ENCODE measurements at places on chromosomes 4 and X.

- no peak for DNase-seq
Measured at GRCh38 chr4:17781300-17782287, at the start of gene FAM184B. TSS of gene FAM184B (minus strand) at chr4:17781621. CDS start at chr4:17781299, 322 bp downstream.

DNA sequence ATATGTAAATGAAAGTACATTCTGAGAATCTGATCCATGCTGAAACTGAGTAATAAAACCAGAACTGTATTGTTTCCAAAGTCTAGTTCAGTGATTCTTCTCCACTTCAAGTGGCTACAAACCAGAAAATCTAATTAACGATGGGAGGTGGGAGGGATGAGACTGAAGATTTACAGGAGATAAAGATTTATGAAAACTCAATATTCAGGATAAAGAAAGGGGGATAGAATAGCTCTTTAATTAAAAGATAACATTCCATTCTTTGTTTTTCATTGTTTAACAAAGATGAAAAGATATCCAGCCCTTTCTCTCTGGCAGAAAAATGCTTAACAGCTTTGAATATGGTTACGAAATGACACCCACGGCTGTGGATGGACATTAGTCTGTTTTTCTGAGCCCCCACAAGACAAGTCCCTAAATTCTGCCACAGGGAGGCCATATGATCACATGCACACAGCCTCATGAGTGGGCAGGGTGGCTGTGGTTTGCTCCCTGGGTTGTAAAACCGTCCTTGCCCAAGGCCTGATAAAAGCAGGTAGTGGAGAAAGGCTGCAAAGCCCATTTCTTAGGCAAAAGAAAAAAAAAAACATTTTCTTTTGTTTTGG lies 36.4 kb downstream of the TMEM150C start:
- no peak for DNase-seq

DNA sequence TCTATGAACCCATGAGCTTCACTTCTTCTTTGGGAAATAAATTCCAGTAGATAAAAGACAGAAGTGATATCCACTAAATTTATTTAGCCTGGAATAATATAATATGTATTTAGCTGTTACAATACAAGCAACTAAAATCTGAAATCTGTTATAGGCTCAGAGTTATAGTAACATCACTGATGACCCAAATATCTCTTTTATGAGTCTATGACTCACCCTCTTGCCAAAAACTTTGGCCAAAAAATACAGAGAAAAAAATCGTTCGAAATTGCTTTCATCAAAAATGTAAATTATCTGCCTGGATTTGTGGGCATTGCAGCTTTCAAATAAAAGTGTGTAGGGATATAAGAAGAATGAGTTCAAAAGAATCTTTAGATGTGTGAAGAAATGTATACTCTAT lies 89.4 kb upstream of the DKK2 start:
- DNase-seq: no peak

DNA sequence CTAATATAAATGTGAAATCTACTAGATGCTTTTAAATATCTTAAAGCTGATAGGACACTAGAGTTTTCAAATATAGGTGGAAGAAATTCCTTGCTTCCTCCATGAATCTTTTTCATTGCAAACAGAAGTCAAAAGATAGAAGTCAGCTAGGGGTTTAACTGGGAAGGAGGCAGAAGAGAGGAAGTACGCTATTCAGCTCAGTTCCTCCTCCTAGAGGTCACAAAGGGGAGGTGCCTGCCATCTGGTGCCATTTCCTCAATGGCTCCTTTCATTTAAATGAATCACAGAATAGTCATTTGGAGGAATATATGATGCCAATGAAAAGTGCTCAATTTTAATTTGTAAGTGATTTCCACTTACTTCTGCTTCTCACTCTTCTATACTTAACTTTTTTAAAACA lies 8.5 kb downstream of the COL25A1 start:
- no peak for DNase-seq

DNA sequence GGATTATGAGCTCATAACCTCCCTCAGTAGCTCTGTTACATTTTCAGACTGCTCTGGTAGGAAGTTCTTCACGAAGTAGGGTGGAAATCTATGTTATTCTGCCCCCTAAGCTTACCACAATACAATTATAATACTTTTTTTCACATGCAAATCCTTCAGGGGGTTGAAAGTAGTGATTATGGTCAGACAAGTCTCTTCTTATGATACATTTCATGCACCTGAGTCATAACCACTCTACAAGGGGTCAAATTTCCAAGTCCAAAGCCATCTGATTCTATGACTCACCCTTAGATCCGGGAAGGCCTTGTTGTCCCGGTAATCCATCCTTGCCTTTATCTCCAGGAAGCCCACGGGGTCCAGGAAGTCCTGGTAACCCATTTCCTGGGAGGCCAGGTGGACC lies 95.2 kb downstream of the ATG4A start:
- DNase-seq: no peak

DNA sequence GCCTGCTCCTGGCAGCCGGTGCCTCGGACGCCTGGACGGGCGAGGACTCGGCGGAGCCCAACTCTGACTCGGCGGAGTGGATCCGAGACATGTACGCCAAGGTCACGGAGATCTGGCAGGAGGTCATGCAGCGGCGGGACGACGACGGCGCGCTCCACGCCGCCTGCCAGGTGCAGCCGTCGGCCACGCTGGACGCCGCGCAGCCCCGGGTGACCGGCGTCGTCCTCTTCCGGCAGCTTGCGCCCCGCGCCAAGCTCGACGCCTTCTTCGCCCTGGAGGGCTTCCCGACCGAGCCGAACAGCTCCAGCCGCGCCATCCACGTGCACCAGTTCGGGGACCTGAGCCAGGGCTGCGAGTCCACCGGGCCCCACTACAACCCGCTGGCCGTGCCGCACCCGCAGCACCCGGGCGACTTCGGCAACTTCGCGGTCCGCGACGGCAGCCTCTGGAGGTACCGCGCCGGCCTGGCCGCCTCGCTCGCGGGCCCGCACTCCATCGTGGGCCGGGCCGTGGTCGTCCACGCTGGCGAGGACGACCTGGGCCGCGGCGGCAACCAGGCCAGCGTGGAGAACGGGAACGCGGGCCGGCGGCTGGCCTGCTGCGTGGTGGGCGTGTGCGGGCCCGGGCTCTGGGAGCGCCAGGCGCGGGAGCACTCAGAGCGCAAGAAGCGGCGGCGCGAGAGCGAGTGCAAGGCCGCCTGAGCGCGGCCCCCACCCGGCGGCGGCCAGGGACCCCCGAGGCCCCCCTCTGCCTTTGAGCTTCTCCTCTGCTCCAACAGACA lies 4.4 kb downstream of the SOD3 start:
- no peak for DNase-seq

- DNase-seq: no peak
Measured at GRCh38 chr4:170705907-170706306, 616.2 kb upstream of the AADAT start.

- DNase-seq: no peak
Measured at GRCh38 chr4:68536375-68536774, 39.7 kb downstream of the UGT2B17 start.

DNA sequence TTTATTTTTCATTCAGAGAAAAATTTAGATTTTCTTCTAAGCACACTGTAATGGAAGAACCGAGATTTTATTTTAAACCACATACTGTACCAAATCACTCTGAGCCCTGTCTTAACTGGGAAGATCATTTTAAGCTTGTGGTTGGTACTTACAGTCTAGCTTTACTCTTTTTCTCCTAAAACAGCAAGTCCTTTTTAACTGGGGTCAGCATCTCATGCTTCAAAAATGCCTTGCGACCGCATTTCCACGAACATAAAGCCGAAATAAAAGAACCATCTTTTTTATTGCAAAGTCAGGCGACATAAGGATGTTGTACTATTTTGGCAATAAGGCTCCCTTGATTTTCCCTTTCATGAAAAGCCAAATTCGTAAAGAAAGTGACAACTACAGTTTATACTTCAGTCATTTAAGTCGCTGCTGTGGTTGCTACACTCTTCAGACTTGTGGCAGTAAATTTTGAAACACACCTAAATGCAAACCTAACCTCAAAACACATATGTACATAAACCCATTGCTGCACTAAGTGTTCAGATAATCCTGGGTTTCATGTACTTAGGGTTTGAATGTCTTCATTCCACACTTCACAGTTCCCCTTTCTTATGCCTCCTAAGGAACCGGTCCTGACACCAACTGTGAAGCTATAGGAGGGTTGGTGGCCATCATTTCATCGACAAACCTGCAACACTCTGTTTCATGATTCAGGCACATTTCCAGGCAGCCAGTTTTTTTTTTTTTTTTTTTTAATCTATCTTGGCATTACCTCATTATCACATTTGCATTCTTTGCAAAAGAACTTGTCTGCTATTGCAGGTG lies 3.0 kb downstream of the STOX2 start:
- no peak for DNase-seq

- no peak for DNase-seq
Measured at GRCh38 chr4:14863418-14864364, 138.6 kb upstream of the CPEB2 start.

- DNase-seq: no peak
Measured at GRCh38 chr4:105246712-105247111, 100.0 kb downstream of the TET2 start.

DNA sequence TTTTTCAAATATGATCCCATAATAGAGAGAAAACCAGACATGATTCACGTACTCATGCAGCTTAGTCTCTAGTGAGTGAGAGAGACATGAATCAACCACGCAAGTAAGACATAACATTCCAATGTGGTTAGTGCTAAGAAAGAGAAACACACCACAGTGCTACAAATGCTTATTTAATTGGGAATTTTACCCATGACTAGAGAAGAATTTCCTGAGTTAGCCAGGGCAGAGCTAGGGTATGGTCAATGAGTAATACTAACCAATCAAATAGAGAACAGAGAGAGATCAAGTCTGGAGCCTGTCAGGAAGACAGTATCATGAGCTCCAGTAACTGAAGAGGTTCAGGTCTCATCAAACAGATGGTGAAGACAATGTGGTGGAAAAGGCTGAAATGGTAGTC lies 495.2 kb downstream of the PDGFC start:
- no peak for DNase-seq

DNA sequence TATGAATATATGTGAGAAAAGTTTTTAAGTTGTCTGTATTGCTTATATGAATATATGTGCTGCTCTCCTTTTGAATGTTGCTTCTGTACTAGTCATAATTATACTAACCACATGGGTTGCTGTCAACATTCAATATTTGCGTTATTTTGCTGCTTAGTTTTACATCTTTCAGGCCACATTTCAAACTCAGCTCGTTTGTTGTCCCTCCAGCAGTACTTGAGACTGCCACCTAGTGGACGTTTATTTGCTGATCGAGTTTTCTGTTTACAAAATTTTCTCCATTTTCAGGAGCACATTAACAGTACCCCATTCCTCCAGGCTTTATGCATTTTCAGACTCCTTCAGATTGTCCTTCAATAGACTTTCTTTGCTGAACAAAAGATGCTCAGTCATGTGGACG lies 75.8 kb downstream of the NUDT11 start:
- DNase-seq: no peak

DNA sequence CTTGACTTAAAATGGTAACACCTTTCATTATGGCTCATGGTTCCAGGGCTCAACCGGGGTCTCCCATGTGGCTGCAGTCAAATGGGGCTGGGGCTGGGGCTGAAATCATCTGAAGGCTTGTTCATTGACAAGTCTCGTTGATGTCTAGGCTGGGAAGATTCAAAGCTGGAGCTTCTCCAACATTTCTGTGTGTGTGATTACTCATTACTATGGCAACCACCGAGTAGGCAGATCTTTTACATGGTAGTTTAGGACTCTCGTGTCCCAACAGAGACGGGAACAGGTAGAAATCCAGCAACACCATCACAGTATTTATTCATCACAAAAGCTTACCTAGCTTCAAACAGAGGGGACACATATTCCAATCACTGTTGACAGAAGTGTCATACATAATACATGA lies 7.8 kb downstream of the YTHDC1 start:
- DNase-seq: no peak

DNA sequence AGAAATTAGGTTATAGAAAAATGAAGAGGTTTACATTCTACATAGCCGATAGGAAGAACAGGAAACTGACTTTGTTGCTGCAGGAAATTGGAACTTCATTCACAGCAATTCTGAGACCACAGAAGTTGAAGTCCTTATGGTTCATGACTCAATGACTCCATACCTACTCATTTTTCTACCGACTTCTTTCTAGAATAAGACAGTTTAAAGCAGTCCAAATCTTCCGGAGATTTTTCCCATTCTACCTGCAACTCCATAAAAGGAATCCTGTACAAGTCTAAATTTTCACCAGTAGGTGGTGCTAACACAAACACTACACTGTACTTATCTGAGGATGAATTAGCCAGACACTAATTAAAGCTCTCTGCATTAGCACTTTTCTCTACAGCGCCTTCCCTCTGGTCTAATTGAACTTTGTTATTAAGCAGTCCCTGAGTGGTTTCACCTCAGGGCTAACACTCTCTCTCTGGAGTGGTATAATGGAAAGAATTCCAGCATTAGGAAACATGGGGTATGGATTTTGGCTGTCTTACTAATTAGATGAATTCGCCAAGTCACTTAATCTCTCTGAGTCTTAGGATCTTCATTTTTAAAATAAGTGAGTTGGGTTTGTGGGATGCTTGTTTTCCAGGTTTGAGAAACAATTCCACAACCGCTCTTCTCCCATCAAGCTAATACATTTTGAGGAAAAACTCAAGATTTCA lies 167.9 kb downstream of the SMIM20 start:
- no peak for DNase-seq

DNA sequence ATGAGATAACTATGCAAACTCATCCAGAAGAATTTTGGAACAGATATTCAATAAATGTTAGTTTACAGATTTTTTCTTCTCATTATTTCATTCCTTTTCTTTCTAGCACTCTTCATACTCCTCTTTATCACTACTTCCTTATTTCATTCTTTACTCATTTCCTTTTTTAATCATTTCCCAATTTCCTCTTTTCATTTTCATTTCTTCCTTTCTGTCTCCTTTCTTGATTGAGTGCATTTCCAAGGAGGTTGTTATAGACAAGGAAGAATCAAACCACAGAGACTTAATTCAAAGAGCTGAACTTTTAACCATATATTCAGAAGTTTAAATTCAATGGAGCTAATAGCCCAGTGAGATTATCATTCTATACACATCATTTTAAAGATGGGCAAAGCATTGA lies 600.7 kb downstream of the ARAP2 start:
- DNase-seq: no peak

- no peak for DNase-seq
Measured at GRCh38 chr4:62117886-62118285, 917.8 kb downstream of the ADGRL3 start.

DNA sequence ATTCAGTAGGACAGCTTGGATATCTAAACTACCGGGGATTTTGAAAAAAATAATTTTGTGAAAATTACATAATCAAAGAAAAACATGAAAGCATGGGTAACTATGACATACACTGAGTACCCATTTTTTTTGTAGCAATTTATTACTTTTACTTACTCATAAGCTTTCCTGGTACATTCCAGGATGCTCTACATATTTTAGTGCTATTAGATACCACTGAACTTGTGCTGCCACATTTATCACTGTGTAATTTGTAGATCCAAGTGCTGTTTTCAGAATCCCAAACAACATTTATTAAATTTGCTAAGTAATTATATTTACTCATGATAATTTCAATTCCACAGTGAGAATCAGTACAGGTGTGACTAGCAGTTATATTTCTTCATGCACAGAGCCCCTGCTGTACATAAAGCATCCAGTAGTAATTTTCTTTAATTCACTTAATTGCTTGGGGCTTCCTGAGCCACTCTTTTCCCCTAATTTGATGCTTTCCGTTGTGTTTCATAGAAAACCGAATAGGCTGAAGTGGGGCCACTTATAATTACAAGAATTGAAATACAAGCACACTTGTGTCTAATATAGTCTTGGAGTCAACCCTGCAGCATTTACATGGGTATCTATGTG lies 2254.4 kb downstream of the ARAP2 start:
- DNase-seq: no peak

Data from thoracic aorta (tissue), 2 donors.